Daoy (cell line): ENCODE measurements at places on chromosomes 6 and 20.
A peak's percentile ranks its signal among the peaks of the same experiment; 100 is the strongest.

DNA sequence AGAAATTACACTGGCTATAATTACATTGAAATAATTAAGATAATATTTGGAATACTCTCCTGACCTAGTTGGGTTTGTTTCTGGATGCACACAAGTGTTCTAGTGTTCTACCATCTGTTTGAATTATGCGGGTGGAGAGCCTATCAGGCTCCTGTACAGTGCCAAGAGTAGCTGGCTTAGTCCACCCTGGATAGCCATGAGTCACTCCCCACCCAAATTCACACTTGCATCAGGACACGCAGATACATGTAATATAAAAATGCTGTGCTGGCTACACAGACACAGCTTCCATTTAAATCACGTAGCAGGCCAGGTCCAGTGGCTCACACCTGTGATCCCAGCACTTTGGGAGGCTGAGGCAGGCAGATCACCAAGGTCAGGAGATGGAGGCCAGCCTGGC lies 686.2 kb upstream of the SLC35B3 start:
- DNase-seq: no peak

DNA sequence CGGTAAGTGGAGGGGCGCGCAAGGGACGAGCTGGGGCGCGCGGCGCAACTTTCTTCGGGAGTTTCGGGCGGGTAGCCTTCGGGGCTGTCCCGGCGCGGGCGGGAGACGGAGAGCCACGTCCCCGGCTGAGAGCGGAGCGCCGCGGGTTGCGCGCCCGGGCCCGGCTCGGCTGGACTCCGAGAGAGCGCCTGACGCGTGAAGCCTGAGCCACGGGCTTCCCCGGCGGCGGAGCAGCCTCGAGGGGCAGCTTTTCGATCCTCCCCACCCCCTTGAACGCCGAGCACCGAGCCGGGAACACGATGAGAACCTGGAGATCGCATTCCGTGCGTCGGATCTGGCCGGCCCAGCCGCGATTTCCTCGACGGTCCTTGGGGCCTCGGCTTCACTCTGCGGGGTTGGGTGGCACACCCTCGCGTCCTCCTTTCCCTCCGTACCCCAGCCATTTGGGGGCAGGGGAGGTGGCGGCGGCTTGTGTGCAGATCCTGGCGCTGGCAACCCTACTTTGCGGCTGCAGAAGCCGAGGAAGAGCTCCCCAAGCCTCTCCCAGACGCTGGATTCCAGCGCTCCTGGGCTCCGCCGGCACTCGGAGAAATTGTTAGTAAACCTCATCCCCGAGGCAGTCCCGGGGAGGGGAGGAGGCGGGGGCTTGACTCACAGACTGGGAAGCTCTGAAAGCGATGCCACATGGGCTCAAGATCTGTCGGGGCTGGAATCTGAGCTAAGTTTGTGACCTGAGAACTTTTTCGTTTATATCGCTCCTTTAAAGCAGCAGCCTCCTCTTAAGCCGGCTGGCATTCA lies 572 bp downstream of the DSE start:
- peak; percentile 92 for DNase-seq

GRCh38 chr6:70299456-70299855 lies 3.4 kb downstream of the COL9A1 start:
- peak; percentile 10 for DNase-seq

DNA sequence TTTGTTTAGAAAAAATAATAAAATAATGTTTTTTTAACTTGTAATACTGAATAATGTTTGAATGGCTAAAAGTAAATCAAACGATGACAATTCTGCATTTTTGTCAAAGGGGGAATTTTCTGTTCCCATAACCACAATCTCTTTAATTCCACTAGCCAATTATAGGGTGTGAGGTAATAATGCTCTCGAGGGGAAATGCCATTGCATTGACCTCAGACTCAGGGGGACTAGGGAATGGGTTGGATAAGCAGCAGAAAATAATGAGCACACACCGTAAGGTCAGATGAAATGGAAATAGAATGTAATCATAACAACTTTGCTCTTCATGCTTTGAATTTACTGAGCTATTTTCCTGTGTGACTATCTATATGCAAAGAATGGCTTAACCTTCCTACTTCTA lies 584.7 kb downstream of the RFPL4B start:
- DNase-seq: peak; percentile 75
